Placental pericyte (primary cell): ENCODE measurements at places on chromosomes 7 and 10. TPM values are rescaled to one million over a fixed set of nuclear protein-coding genes. Genes with fewer than 3 reads are reported as not detected.

OR6V1 gene
- not detected in 2 replicates for total RNA-seq

ZEB1 gene
- total RNA-seq = 109 and 126 TPM in 2 replicates

OR2A1 gene
- total RNA-seq = 0.14 TPM in 1 of 2 replicates, not detected in the other

MMP21 gene
- total RNA-seq = not detected in 2 replicates

TAC1 gene
- total RNA-seq = not detected in 2 replicates

PAPOLB gene
- total RNA-seq = under 0.01 and 0.14 TPM in 2 replicates

UCMA gene
- not detected in 2 replicates for total RNA-seq

WDR86 gene
- total RNA-seq = 3.1 TPM in 1 of 2 replicates, not detected in the other

SDK1 gene
- 1.1 and 2.0 TPM in 2 replicates for total RNA-seq

VSTM4 gene
- total RNA-seq = under 0.01 and 1.3 TPM in 2 replicates

OR6B1 gene
- not detected in 2 replicates for total RNA-seq

SNX8 gene
- 16.3 and 17.5 TPM in 2 replicates for total RNA-seq

CYP17A1 gene
- not detected in 2 replicates for total RNA-seq

AUTS2 gene
- 0.66 and 1.4 TPM in 2 replicates for total RNA-seq

CPN1 gene
- not detected in 2 replicates for total RNA-seq

AOAH gene
- total RNA-seq = not detected in 2 replicates

ANKRD61 gene
- 0.44 TPM in 1 of 2 replicates, not detected in the other for total RNA-seq

NKX2-3 gene
- total RNA-seq = not detected in 2 replicates

TMEM213 gene
- not detected in 2 replicates for total RNA-seq
